ENCODE measurements at places on chromosomes 3 and 15. TPM values are rescaled to one million over a fixed set of nuclear protein-coding genes. Genes with fewer than 3 reads are reported as not detected.
A peak's percentile ranks its signal among the peaks of the same experiment; 100 is the strongest.

TGM4 gene
- not detected for total RNA-seq

DNA sequence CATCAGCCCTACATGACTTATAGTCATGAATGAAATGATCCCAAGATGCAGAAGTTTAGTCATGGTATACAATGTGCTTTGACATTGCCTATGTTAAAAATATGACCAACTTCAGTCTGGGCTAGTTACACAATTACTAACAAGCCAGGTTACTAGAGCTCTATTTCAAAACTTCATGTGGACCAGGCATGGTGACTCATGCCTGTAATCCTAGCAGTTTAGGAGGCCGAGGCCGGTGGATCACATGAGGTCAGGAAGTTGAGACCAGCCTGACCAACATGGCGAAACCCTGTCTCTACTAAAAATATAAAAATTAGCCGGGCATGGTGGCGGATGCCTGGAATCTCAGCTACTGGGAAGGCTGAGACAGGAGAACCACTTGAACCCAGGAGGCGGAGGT is 613.0 kb downstream of the CADM2 start:
- no peak for DNase-seq

GRCh38 chr3:54358316-54358715 is 236.0 kb downstream of the CACNA2D3 start:
- peak; percentile 49 for DNase-seq

DNA sequence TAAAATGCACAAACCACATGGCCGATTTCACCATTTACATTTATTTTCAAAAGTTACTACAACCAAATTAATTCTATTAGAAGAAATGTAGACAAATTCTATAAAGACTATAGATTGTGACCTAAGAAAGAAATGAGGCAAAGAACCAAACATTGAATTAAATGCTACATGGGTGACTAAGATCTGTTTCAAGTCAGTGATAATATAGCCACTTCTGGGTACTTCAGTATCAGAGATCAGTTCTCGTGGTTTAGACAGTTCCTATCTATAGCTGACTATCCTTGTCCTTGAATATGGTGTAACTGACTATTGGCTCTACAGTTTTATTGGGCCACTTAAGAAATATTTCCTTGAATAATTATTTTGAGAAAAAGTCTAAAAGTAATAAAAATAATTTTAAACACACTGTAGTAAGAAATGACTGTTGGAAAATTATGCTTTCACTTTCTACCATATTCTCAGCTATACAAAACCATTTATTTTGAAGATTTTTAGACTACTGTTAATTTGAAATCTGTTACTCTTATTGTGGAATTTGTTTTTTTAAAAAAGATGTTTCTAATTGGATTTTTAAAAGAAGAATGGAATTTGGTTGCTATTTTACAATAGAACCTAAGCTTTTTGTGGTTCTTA is 14.1 kb downstream of the KCNMB3 start:
- no peak for DNase-seq

DNA sequence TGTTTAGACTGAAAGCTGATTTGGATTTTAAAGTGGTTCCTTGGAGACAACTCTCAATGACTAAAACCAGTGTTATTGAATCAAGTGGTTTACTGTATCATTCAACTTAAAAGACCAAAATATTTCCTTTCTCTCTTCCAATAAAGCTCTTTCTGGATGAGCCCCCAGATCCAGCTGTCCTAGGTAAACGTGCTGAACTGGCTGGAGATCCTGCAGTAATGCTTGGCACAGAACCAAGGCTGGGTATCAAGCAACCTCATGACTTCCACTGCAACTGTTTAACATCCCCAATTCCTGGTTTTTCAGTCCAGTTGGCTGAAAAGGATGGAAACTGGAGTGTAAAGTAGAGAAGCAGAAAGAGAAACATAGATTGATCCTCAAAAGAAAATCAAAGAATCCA is 28.9 kb downstream of the SEC22C start:
- no peak for DNase-seq

DNA sequence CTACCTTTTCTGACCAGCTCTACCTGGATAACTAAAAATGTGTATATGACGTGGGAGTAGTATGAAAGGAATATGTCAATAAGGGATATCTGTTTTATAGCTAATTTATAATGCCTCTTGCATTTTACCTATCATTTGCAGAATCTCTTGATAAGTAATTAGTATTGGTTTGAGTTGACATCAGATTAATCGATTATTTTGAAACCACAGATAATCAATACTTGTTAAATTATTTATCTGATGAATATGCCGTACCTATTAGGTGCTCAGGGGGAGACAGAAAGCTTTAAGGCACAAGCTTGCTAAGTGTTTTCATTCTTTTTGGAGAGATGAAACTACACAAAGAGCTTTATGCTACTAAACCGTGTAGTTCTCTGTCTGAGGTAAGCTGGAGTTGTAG is 24.3 kb downstream of the NR1D2 start:
- no peak for DNase-seq

DNA sequence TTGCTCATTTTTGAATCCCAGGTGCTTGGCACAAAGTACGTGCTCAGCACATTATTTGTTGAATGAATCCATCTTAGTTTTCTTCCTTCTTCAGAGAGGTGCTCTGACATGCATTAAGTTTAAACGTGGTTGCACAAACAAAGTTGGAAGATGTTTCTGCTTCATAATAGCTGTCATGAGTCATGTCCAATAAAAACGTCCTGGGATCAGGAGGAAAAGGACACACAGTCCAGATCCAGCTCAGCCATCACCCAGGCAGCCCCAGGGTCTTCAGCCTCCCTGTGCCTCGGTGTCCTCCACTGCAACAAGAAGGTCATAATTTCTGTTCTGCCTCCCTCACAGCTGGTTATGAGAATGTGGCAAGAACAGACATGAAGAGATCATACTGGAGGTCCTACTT is 55.4 kb downstream of the CCNL1 start:
- DNase-seq = no peak

- no peak for DNase-seq
These were observed 7.0 kb downstream of the ADIPOQ start for GRCh38 chr3:186849374-186849975.
